CD4-positive, alpha-beta T cell treated with Interleukin-2 at 100 ng/mL for 4 hours (primary cell): ENCODE measurements at places on chromosomes 3 and 15.

DNA sequence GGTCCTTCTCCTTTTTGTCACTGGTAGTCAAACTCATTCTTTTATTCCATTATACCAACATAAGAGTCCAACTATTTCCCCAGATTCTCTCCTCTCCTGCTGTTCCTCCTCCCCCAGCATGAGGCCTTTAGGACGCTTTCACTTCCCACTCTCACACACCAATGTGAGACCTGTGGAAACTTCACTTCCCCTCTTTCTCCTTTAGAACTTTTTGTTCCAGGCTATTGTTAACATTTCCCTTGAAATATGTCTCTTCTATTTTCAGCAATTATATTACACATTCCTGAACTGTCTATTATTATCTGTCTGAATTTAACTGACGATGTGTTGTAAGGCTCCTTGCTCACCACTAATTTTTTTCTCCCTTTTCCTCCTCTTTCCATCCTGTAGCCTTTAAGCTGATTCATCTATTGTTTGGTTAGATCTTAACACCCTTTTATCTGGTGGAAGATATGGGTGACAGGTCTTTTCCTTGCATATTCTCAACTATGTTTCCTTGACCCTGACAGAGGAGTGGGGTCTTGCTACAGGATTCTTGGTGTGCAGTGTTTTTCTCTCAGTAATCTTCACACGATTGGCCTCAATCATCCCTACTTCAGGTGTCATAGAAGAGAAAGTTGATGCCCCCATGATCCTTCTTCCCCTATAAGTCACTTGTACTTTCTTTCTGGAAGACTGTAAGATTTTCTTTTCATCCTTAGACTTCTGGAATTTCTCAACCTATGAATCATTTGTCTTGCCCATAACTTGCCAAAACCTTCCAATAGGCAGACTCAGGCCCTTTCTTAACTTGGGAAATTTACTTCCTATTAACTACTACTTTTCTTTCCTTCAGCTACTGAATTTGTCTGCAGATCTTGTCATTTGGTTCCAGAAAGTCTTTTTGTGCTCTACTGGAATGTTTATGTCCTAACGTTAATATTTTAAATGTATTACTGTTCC lies 5.9 kb downstream of the CYP19A1 start:
- DNase-seq = no peak

DNA sequence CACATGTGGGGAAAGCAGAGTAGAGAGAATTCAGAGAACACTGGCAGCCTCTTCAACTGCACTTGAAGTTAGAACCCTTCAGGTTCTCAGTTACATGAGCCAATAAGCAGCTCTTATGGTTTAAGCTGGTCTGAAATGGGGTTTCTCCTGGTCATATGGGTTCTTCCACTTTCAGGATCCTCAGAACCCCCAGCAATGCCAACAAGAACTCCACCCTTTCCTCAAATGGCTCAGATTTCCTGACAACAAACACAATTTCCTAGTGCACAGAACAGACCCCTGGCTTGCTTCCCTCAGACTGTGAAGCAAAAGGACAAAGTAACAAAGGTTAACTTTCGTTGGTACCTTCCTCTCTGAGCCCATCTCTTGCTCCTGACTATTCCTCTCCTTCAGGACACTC lies 23.9 kb upstream of the FRMD4B start:
- DNase-seq = no peak

DNA sequence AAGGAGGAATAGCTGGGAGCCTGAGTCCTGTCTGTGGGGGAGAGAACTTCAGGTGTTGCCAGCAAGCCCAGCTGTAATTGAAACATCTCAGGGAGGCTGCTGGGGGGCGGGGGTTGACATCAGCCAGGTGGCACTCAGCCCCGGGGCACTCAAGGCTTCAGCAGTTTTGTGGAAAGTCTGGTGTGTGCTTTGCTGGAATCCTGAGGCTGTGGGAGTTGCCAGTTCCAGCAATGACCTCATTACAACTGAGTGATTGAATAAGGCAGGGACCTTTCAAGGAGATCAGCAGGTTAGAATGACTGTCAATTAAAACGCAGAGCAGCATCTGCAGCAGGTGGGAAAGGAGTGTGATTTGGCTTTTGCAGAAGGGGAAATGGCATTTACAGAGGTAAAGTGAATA lies 75.7 kb downstream of the FAM43A start:
- no peak for DNase-seq

DNA sequence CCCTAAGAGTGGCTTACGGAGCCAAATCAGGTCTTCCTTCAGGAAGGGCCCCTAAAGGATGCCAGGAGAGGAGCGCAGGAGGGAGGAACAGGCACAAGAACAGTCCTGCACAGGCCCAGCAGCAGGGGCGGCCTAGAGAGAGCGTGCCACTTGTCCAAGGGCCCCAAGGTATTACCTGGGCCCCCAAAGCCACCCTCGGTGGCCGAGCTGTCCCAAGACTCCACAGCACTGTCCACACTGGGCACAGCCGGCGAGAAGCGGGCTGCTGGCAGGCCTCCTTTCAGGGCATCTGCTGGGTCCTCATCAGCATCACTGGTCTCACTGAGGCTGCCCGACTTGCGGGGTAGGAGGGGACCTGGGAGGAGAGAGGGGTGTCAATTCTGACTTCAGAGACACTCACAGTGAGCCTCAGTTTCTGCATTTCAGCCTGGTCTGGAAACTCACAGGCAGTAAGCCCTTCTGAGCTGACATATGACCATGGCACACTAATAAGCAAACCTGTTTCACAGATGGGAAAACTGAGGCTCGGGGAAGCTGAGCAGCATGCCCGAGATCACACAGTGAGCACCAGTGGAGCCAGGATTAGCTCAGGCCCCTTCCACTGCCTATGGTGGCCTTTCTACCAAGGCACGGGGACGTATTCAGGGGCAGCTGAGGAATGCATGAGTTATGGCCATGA lies 33.4 kb downstream of the GRIP2 start:
- DNase-seq = no peak

GRCh38 chr3:191435981-191436380 lies 25.0 kb upstream of the PYDC2 start:
- DNase-seq = no peak

DNA sequence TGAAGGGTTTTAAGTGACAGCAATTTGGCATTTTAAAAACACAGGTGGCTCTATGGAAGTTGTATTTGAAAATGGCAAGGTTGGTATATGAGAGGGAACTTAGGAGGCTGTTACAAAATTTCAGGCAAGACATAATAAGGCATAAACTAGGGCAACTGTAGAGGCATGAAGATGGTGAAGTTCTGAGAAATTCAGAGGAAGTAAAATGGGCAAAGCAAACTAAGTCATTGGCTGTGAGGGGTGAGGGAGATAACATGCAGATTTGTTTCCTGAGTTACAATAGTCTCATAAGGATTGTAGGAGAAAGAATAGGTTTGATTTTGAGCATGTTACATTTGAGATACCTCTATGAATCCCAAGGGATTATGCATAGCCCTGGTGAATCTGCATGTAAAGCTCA lies 302.9 kb upstream of the ARHGEF26 start:
- no peak for DNase-seq

DNA sequence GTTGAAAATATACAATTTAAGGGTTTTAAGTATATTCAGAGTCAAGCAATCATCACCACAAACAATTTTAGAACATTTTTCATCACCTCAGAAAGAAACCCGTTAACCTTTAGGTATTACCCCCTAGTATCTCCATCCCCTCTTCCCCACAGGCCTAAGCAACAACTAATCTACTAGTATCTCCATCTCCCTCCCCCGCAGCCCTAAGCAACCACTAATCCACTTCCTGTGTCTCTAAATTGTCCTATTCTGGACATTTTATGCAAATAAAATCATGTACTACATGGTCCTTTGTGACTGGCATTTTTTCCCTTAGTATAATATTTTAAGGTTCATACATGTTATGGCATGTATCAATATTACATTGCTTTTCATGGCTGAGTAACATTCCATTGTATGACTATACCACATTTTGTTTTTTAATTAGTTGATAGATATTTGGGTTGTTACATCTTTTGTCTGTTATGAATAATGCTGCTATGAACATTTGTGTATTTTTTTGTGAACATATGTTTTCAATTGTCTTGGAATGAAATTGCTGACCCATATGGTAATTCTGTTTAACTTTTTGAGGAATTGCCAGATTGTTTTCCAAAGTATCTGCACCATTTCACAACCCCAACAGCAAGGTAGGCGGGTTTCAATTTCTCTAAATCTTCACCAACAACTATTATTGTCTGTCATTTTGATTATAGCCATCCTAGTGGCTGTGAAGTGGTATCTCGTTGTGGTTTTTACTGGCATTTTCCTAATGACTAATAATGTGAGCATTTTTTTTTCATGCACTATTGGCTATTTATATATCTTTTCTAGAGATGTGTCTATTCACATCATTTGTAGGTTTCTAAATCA lies 215.6 kb upstream of the CD96 start:
- no peak for DNase-seq

GRCh38 chr3:161894657-161895056 lies 398.0 kb downstream of the OTOL1 start:
- no peak for DNase-seq

DNA sequence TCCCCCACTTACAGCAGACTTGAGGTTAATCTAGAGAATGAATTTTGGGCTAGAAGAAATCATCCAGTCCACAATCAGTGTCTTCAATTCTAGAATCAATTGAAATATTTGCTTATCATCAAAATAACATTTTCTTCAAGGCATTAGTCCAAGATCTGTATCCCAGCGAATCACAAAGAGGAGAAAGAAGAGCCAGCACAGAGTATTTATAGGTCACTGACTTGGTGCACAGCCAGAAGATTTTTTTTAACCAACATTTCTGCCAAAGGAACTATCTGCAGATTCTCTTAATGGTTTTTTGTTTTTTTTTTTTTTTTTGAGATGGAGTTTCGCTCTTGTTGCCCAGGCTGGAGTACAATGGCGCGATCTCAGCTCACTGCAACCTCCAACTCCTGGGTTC lies 178.2 kb downstream of the TNIK start:
- no peak for DNase-seq

DNA sequence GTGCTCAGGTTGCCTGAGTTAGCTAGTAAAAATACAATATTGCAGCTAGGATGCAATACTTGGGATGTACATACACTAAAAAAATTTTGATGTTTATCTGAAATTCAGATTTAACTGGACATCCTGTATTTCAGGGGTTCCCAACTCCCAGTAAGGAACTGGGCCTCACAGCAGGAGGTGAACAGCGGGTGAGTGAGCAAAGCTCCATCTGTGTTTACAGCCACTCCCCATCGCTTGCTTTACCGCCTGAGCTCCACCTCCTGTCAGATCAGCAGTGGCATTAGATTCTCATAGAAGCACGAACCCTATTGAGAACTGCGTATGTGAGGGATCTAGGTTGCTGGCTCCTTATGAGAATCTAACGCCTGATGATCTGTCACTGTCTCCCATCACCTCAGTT lies 285.1 kb upstream of the PROK2 start:
- no peak for DNase-seq

GRCh38 chr3:34207002-34207401 lies 408.6 kb downstream of the PDCD6IP start:
- no peak for DNase-seq

GRCh38 chr3:142958707-142959106 lies 4.8 kb downstream of the PAQR9 start:
- no peak for DNase-seq

DNA sequence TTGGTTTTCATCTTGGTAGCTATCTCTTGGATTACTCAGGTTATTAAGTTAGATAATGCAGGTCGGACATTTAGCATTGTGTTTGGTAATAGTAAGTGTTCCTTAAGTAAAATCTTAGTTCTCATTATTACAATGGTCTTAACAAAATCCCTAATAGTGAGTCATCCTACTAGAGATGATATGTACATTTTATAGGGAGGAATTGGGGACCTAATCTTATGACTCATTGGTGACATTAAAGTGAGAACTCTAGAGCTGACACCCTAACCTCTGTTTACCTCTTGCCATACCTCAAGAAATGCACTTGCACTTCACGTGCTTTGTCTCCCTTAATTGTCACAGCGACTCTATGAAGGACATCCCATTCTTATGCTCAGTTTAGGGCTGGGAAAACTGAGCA lies 174.9 kb downstream of the CADPS start:
- DNase-seq = no peak

DNA sequence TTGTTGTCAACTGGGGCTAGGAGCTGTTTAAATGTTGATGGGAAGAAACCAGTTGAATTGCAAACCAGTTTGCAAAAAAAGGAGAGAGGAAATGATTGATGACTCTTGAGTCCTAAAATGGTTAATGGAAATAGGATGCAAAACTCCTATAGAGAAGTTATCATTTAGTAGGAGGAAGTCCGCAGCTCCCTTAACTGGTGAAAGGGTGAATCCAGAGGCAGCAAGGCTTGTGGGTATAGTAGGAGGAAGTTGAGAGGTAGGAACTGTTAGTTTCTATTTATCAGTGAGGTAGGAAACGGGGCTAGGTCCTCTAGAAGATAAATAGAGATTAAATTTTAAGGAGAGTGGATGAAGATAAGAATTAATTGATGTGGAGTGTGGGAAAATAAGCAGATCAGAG lies 15.4 kb downstream of the IREB2 start:
- peak; percentile 1 for DNase-seq

GRCh38 chr3:171396048-171396447 lies 64.2 kb downstream of the TNIK start:
- DNase-seq = no peak

DNA sequence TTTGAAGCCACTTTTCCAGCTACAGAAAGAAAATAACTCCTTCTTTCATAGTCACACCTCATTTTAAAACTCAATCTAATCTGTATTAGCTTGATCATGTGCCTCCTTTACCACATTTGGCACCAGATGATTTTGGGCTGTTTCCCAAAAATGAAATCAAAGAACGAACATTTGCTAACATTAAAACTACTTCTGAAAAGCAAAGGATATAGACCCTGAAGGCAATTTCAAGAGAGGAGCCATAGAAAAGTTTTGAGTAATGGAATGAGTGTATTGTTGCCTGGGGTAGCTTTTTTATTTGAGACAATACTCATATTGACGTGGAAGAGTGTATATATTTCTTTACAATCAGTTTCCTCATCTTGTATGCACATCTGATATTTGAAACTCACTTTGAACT lies 152.8 kb upstream of the TBL1XR1 start:
- DNase-seq = no peak

DNA sequence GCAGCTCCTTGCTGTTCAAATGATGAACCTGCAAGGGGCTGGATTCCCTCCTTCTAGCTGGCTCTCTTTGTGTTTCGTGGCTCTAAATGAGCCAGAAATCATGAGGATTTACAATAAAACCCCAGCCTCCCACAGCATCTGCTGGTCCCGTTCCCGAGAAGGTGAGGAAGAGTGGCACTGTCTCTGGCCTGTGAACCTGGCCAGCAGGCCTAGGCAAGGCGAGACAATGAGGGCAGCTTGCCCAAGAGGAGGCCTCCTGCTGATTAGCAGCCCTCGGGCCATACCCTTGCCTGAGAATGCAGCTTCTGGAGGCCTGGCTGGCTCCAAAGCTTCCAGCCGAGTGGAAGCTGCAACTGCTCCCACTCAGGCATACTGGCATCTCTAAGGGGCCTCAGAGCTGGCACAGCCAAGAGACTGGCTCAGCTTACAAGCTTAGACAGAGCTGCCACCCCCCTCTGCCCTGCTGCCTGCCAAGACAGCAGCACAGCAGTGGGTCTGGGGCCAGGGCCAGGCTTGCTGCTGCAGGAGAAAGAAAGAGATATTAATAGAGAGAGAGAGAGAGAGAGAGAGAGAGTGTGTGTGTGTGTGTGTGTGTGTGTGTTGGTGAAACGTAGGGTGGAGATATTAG lies 76.5 kb downstream of the HMG20A start:
- no peak for DNase-seq
